ENCODE measurements at places on chromosomes 12 and 14.

GRCh38 chr14:87896393-87897380 is 96.3 kb downstream of the GALC start:
- no peak for DNase-seq

GRCh38 chr12:68871921-68872320 is 61.0 kb downstream of the CPM start:
- no peak for DNase-seq

DNA sequence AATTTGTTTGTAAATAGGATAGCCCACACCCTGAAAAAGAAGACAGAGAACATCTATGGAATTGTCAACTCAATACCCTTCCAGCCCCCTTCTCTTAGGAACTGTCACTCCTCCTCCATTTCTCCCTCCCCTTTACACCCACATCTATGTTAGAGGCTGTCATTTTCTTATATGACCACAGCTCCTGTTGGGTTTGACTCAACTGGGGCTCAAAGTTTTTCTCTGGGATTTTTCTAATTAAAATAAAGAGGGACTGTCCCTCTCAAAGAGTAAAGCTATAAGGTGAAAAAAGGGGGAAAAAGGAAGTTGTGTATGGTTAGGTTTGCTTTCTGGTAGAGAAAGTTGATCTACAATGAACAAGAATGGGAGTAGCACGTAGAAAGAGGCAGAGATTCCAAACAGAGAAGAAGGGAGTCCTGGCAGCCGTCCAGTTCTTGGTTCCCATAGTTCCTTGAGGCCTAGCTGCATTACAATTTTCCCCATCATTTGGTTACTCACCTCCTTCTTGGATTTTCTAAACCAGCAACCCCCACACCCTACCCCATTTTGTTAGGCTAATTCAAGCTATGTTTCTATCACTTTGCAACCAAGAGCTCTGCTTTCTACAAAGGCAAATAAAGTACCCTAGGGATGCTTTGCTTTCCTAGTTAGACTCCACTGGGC is 44.3 kb upstream of the STK38L start:
- DNase-seq: no peak

DNA sequence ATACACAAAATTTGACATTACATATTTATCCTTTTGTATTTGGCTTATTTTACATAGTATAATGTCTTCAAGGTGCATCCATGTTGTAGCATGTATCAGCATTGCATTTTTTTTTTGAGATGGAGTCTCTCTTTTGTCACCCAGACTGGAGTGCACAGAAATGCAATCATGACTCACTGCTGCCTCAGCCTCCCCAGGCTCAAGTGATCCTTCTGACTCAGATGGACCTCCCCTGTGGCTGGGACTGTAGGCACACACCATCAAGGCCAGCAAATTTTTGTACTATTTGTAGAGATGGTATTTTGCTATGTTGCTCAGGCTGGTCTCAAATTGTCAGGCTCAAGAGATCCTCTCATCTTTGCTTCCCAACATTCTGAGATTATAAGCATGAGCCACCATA is 214.4 kb upstream of the ALG10B start:
- no peak for DNase-seq

DNA sequence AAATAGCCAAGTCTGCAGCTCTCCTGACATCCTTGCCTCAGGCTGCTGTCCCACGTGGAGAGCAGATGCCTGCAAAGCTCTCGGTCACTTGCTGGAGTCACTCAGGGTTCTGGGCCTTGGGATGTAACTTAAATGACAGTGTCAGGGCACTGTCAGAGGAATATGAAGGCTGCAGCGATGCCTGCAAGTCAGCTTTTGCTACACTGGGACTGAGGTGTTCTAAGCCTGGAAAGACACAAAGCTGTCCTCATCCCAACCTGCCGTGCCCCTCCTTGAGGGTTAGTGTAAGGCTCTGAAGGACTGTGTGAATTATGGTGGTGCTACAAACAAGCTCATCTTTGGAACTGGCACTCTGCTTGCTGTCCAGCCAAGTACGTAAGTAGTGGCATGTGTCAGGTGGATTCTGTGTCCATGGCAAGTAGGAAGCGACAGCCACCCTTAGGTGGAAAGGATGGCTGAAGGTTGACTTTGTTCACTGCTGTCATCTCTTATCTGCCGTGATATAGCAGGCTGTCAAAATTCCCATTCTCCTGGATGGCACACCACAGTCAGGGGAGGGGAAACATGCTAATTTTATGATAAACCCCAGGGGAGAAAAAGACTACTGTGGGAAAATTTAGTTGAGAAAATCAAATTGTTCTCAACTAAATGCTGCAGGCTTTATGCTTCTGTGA is 79.9 kb downstream of the DAD1 start:
- no peak for DNase-seq

- DNase-seq: no peak
Observed at GRCh38 chr14:101593411-101594238, 32.3 kb downstream of the DIO3 start.

DNA sequence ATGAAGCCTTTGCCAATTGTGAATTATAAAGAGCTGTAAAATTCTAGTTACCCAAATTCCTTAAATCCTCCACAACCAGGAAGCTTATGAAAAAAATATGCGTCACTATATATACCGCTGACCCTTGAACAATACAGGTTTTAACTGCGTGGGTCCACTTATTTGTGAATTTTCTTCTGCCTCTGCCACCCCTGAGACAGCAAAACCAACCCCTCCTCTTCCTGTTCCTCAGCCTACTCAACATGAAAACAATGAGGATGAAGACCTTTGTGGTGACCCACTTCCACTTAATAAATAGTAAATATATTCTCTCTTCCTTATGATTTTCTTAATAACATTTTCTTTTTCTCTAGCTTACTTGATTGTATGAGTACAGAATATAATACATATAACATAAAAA is 42.2 kb downstream of the CMKLR1 start:
- DNase-seq: no peak

GRCh38 chr14:102345232-102345631 is 17.5 kb downstream of the CINP start:
- DNase-seq: no peak

GRCh38 chr14:105411017-105411941 is 8.3 kb upstream of the MTA1 start:
- DNase-seq: no peak

DNA sequence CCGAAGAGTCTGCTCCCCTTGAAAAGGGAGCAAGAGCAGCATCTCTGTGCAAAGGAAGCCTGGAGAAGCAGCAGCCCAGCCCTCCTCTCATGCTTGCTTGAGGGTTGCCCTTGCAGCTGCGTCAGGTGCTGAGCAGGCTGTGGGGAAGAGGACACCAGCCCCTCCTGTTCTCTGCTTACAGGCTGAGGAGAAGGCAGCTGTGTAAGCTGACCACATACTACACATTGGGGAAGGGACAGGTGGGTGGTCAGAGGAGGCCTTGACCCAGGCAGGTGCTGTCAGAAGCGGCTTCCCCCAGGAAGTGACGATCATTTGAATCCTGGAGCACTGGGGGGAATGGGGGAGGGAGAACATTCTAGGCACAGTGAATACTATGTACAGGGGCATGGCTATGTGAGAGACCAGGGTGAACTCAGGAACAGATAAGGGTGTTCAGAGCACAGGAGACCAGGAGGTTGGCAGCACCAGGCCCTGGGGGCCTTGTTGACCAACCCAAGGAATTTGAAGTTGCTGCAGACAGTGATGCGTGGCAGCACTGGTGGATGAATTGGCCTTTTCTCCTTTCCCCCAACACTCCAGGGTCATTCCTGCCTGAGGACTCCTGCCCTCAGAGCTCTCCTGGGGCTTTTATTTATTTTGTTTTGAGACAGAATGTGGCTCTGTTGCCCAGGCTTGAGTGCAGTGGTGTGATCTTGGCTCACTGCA is 2.7 kb upstream of the KLC1 start:
- no peak for DNase-seq

- DNase-seq: no peak
Observed at GRCh38 chr12:50567926-50568325, 63.1 kb downstream of the DIP2B start.

DNA sequence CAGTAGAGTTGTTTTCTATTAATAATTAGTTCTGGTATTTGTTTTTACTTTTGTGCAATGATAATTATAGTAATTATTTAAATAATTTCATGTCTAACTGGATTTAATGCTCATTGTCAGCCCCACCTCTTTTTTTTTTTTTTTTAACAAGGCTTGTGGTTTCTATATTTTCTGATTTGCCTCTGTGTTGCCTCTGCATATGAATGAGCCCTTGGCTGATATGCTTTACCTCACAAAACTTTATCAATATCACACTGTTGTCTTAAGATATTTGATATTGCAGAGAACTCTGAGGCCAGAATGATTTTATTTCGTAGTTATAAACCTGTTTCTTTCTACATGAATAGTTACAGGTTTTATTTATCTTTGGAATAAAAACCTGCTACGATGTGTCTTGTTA is 116.2 kb upstream of the ATP2B1 start:
- no peak for DNase-seq

GRCh38 chr12:75366629-75367028 is 24.3 kb upstream of the GLIPR1L2 start:
- no peak for DNase-seq

GRCh38 chr14:68018598-68018997 is 199.0 kb downstream of the RAD51B start:
- DNase-seq: no peak

DNA sequence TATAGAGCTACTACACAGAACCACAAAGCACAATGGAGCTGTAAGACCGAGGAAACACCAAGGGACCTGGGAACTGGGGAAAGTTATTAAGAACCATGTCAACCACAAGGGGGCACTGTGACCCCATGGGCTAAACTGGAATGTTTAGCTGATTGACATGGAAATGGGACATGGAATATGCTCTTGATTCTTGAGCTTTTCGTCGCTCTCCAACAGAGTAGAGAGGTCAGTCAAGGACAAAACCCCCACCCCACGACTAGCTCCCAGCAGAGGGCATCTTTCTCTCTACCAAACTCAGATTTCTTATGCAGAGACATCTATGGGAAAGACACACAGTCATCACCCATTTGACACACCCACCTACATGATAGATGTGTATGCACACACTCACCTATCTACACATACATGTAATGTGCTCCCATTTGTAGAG is 10.1 kb downstream of the NDRG2 start:
- DNase-seq: peak; percentile 62

DNA sequence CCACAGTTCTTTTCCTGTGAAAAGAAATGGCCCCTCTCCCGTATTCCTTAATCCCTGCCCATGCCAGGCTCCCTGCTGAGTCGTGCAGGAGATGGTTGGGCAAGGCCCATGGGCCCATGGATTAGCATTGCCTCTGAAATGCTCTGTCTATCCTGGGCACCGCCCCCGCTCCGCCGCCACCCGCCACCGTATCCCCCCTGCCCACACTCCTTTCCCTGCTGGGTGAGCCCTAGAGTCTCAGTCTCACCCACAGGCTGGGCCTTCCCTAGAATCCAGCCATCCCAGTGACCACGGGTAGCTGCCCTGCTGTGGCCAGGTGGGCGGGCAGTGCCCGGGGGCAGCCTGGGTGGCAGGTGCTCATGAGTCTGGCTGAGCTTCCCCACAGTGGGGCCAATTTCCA is 50.6 kb downstream of the TSPAN11 start:
- no peak for DNase-seq

GRCh38 chr14:97719931-97720330 is 922.7 kb downstream of the VRK1 start:
- no peak for DNase-seq

DNA sequence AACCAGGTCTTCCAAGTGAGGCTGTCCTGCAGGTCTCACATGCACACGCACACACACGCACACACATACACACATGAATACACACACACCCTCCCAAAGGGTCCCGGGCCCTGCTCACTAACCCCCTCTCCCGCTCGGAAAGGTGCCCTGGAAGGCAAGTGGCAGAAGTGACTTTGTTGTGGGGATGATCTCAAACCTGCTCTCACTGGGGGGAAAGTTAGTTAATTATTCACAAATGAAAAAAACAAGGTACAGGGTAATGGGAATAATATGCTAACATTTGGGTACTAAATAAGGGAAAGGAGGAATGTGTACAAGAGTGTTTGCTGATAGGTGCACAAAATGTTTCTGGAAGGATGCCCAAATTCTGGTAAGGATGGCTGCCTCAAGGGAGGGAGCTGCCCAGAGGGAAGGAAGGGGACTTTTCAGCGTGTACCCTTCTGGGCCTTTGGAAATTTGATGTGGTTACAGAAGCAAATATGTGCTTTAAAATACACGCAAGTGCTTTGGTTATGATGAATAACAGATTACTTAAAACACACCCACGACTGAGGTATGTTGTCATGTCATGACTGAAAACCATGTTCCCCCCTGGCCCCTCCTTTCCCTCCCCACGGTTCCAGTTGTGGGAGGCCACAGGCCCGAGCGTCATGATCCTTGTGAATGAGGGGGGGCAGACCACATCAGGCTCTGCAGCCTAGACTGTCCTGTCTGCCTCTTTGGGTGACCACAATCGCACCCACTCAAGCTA is 43.3 kb upstream of the PLEKHG6 start:
- no peak for DNase-seq

DNA sequence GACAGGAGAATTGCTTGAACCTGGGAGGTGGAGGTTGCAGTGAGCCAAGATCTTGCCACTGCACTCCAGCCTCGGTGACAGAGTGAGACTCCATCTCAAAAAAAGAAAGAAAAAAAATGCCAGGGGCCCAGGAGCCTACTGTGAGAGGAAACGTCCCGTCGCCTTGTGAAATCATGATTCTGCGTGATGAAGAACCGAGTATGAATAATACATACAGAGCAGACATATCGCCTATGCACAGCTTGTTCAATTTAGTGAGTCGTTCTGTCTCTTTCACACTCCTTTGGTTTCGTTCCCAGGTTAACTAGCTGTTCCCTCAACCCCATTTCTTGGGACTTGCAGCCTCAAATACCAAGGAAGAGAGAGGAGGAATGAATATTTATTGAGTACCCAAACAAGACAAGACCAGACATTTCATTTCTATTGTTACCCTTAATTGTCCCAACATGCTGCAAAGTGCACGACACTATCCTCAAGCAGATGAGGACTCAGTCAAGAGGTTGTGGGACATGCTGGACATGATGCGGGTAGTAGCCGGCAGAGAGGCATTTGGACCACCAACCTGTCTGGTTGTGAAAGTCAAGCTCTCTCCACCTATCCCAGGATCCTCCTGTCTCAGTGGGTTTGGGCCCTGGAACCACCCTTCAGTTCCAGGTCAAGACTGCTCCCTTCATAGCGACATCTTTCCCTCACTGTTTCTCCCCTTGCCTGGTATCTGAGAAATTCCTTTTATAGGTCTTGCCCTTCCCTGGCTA is 8.6 kb upstream of the CD27 start:
- DNase-seq: no peak

- no peak for DNase-seq
Observed at GRCh38 chr14:34775342-34775741, 60.9 kb upstream of the CFL2 start.

GRCh38 chr12:93823616-93824391 is 146.6 kb downstream of the CRADD start:
- DNase-seq: peak; percentile 66

GRCh38 chr14:100654814-100655740 is 67.9 kb upstream of the BEGAIN start:
- DNase-seq: no peak

DNA sequence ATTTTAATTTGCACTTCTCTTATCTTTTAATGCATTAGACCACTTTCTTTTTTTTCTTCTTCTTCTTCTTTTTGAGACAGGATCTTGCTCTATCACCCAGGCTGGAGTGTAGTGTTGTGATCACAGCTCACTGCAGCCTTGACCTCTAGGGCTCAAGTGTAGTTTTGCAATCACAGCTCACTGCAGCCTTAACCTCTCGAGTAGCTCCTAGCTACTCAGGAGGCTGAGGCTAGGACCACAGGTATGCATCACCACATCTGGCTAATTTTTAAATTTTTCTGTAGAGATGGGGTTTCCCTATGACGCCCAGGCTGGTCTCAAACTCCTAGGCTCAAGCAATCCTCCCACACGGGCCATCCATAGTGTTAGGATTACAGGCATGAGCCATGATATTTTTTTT is 12.7 kb downstream of the TMED8 start:
- DNase-seq: no peak

Measured in bone marrow (tissue), 2 donors.